ENCODE measurements at places on chromosomes 6 and 20.

DNA sequence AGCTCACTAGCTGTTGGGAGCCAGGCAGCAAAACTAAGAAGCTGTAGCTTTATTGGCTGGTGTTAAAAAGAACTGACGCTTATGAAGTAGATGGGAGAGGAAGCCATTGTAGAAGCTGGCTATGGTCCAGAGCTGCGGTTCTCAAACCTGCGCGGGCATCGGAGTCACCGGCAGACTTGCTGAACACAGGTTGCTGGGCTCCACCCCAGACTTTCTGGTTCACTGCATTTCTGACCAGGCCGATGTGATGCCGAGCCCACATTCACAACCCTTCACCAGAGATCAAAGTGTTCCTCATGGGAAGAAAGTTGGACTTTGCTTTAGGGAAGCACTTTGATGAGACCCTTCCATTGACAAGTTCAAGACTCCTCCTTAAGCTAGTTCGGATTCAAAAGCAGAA lies 231.6 kb downstream of the QKI start:
- no peak for DNase-seq

- DNase-seq = no peak
Measured at GRCh38 chr6:150312395-150312794, 56.4 kb upstream of the IYD start.

- DNase-seq = no peak
Measured at GRCh38 chr6:18207438-18207837, 52.2 kb downstream of the KDM1B start.

GRCh38 chr6:157779705-157780604 lies 43.1 kb upstream of the SNX9 start:
- DNase-seq = no peak

- no peak for DNase-seq
Measured at GRCh38 chr20:22773344-22773743, 189.0 kb upstream of the FOXA2 start.

DNA sequence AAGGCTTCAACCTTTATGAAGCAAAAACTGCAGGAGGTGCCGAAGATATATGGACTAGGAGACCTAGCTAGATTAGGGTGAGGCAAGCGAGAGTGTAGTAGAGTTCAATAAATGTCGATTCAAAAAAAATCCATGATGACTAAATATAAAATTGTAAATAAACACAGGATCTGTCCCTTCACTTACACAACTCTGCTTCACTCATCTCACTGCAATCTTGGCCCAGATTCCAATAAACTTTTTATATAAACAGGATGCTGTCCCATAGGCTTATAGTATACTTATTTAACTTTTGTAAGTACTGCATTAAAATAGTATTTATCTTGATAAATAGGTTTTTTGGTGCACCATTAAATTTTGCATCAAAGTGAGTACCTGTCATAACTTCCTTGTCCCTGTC lies 648.4 kb upstream of the NRSN1 start:
- DNase-seq = no peak

- DNase-seq = no peak
Measured at GRCh38 chr20:14838663-14839628, 501.5 kb upstream of the FLRT3 start.

DNA sequence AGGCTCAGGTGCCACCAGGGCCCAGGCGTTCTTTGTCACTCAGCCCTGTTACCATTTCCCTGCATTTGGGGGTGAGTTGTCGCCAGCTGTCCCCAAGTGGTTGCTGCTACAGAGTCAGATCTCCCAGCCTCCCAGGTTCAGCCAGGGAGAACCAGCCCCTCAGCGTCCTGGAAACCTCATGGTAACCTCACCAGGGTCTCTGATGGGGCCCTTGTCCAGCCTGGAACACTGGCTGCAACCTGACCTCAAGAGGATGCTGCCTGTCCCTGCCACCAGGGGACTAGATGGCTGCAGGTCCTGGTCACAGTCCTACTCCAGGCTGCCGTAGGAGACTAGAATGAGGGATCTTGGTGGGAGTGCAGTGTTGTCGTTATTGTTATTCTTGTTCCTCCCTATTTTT lies 228.3 kb upstream of the PDE10A start:
- DNase-seq = no peak

- DNase-seq = no peak
Measured at GRCh38 chr20:61804752-61805295, 260.9 kb downstream of the TAF4 start.
